Heart right ventricle (tissue), 16 donors: ENCODE measurements at places on chromosomes 6 and 20.
A peak's percentile ranks its signal among the peaks of the same experiment; 100 is the strongest.

GRCh38 chr6:21915707-21916260 lies 322.2 kb downstream of the SOX4 start:
- DNase-seq, result no peak

DNA sequence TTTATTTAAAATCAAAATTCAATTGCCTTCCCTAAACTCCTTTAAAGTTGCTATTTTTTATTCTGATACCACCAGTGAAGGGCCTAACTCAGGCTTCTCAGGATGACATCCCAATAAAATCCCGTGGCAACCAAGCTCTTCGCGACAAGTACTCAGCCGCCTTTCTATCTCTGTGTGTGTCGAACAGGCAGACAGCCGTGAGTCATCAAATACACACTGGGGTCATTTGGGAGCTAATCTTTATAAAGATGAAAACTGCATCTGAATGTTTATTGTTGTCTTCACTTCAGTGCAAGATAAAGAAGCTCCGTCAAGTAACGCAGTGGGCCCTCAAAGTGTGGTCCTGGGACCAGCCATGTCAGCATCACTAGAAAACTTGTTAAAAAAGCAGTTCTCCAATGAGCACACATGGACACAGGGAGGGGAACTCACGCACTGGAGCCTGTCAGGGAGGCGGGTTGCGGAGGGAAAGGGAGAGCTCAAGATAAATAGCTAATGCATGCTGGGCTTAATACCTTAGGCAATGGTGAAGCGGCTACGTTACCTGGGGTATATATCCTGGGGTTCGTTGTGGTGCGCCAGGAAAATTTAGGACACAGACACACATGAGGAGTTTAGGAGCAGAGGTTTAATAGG lies 119.3 kb downstream of the RNF144B start:
- no peak for DNase-seq

- no peak for DNase-seq
Measured at GRCh38 chr6:34463849-34464248, 2.0 kb upstream of the PACSIN1 start.

DNA sequence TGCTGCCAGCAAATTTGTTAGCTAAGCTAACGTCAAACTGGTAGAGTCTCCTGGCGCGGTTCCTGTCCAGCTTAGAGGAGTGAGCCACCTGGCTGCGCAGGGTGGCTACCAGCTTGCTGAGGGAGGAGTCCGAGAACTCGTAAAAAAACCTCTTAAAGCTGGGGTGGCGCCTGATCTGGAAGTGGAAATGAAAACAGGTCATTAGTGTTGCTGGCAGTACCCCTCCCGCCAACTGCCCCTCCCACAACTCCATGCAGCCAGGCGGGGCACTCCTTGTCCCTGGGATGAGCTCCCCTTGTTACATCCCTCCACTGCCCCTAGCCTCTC lies 17.3 kb downstream of the BNIP5 start:
- no peak for DNase-seq

GRCh38 chr6:125792680-125793079 lies 1.9 kb downstream of the NCOA7 start:
- DNase-seq, result no peak

DNA sequence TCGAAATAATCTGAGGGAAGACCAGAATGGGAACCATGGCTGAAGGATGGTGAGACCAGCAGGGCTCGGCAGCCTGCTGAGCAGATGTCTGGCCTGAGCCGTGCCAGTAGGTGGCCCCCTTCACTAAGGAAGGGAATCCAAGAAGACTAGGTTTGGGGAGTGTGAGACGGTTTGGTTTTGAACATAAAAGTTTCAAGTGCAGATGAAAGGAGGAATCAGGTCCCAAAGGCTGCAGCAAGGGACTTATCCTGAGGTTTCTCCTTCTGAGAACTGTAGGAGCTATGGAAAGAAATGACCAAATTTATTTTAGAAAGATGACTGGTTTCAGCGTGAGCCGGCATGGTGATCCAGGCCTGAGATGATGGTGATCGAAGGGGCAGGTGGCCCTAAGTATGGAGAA lies 4.6 kb upstream of the OSER1 start:
- peak; percentile 60 for DNase-seq

DNA sequence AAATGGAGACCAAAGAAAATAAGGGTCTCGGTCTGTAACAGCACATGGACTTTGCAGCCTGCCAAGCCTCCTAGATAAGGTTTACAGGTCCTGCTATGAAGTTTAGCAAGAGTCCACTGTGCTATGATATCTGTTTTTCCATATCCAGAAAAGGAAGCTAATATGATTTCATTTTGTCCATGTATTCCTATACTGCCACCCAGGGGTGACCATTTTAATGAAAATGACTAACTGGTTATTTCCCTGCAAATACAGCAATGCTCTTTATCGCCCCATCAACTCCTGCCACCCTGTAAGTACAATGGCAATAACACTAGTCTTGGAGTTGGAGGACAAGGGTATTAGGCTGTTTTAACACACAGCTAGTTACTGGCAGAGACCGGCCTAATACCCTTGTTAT lies 115.2 kb upstream of the GLP1R start:
- no peak for DNase-seq

GRCh38 chr6:15443119-15443830 lies 197.4 kb downstream of the JARID2 start:
- no peak for DNase-seq

GRCh38 chr6:116133453-116133852 lies 7.5 kb upstream of the COL10A1 start:
- DNase-seq, result no peak

DNA sequence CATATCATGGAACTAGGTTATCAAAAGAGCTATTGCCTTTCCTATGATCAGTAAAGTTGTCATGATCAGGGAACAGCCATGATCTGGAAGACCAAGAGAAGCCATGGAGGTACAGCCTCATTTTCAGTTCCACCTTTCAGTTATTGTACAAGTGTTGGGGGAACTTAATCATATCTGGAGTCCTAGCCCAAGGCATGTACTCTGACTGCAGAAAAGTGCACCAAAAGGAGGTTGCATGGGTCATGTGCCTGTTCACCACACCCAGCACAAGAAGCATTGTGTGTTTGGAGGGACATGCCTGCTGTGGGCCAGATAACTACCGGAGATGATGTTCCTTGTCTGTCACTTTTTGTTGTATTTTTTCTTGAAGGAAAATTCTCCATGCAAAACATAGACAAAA lies 185.8 kb upstream of the MAN1A1 start:
- no peak for DNase-seq

DNA sequence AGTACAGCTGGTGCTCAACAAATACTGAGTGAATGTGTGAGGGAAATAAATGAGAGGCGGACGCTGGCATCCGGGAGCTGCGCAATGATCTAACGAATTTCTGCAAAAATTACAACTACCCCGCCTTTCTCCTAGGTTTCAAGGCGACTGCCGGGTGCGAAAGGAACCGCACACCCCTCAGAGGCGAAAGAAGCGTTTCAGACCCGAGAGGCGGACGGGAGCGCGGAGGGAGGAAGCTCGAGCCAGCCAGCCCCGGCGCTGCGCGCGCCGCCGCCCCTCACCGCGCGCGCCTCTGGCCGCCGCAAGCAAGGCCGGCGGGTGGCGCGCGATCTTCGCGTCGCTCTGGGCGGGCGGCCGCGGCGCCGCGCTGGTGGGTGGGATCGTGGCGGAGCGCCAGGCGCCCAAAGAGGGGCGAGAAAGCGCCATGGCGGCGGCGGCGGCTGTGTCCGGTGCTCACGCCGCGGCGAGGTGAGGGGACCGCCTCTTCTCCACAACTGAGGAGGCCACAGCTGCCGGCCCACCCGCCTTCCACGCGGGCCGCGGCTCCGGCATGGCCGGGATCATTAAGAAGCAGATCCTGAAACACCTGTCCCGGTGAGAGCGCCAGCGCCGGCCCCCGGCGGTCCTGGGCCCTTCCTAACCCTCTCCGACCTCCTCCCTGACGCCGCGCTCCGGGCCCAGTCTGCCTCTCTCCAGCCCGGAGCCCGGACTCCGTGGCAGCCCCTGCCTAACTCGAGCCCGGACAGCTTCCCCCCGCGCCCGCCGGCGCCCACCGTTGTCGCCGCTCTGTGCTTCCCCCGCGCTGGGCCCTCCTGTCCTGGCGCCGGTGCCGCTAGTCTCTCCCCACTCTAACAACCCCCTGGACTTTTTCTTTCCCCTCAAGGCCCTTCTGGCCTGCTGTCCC lies at the start of gene BLTP3A:
Gene BLTP3A, plus strand, starts transcription at position 383 of the 904 bp plus-strand sequence. Its CDS starts 168 bp downstream, at position 551.
- peak; percentile 65 for DNase-seq

DNA sequence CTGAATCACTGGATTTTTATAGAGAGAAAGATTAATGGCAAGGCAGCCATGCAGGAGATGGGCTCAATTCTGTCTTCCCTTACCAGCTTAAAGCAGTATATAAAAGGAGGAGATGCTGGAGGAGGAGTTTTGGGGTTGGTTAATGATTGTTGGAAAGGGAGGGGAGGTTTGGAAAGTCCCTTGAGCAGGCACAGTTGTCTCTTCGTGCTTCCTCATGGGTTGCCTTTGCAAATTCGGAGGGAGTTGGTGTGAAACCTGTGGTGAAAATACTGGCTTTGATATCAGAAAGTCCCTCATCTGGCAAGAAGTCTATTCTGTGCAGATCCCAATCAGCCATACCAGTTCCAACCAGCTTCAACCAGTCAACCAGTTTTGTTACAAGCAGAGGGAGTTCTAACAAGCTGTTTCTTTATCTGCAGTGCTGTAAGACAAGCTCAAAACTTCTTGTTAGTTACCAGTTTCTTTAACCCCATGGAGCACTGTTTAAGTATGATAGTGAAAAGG lies 107.0 kb downstream of the HIVEP1 start:
- no peak for DNase-seq

GRCh38 chr6:163356324-163356723 lies 58.2 kb upstream of the QKI start:
- DNase-seq, result peak; percentile 50

DNA sequence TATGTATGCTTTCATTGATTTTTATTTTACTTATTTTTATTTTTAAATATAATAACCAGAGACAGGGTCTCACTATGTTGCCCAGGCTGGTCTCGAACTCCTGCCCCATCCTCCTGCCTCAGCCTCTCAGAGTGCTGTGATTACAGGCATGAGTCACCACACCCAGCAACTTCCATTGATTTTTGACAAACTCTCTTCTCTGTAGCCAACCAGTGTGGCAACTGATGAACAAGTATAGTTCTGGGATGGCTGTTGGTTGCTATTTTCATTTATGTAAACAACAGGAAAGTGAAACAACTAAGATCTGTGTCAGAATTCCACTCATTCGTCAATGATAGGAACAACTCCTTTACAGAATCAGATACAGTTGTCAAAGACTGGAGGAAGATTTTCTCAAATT lies 356.7 kb upstream of the JARID2 start:
- no peak for DNase-seq

GRCh38 chr6:155216312-155217046 lies 47.3 kb upstream of the CLDN20 start:
- DNase-seq, result no peak

GRCh38 chr6:44012078-44012493 lies 115.2 kb downstream of the MRPL14 start:
- no peak for DNase-seq

GRCh38 chr6:16470502-16471221 lies 232.3 kb downstream of the GMPR start:
- DNase-seq, result no peak

- no peak for DNase-seq
Measured at GRCh38 chr6:158011980-158012566, 30.4 kb downstream of the SYNJ2 start.

DNA sequence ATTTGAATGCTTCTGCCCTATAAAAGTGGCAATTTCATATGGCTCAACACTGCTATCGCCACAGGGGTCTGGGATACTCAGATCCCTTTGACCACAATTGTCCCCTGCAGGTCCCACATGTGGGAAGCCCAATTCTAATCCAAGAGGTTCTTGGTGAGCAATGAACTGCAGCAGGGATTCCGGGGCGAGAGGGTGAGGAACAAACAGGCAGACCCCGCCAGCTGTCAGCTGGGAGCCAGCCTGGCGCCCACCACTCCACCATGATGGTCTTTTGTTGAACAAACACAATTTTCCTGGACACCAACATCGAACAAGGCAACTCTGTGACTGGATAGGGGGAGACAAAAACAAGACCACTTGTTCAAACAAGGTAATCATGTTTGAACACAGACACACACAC lies 80.5 kb downstream of the TMEM242 start:
- no peak for DNase-seq

- DNase-seq, result peak; percentile 49
Measured at GRCh38 chr6:13908955-13909381, 15.8 kb upstream of the RNF182 start.

GRCh38 chr20:31474758-31475427 lies at the start of the genes DEFB124 and REM1:
Gene DEFB124, minus strand, starts transcription at chr20:31475127. Its CDS starts 2,114 bp downstream, at chr20:31473013.
Gene REM1, plus strand, starts transcription at chr20:31475288. Its CDS starts 1,158 bp downstream, at chr20:31476446.
- DNase-seq, result peak; percentile 67

GRCh38 chr20:48702455-48702913 lies 125.3 kb downstream of the PREX1 start:
- no peak for DNase-seq

- no peak for DNase-seq
Measured at GRCh38 chr20:2697768-2698167, 5.2 kb downstream of the EBF4 start.

DNA sequence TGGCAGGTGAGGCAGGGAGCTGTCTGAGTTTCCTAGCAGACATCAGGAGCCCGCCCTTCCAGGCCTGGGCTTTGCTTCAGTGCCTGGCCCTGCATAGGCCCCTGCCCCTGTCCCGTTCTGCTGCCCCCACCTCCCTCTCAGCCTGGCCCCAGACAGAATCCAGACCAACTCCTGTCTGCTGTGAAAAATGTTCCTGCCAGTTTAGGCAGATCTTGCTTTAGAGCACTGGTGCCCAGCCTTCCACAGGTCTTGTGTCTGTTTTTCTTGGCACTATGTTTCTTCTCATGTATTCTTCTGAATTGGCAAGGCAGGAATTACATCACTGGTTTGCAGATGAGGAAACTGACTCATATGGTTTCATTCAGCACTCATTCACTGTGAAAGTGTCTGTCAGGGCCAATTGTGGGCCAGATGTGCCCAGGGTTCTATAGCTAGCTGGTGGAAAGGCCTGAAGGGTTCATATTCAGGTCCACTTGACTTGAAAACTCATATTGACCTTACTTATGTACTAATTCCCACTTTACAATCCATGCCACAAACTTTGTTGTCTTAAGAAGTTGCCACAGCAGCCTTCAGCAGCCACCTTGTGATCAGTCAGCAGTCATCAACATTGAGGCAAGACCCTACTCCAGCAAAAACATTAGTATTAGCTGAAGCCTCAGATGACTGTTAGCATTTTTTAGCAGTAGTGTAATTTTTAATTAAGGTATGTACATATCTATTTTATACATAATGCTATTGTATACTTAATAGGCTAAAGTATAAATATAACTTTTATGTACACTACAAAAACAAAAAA lies 40.5 kb downstream of the HLA-F start:
- DNase-seq, result no peak

- no peak for DNase-seq
Measured at GRCh38 chr20:18637224-18637623, 49.4 kb downstream of the DTD1 start.

DNA sequence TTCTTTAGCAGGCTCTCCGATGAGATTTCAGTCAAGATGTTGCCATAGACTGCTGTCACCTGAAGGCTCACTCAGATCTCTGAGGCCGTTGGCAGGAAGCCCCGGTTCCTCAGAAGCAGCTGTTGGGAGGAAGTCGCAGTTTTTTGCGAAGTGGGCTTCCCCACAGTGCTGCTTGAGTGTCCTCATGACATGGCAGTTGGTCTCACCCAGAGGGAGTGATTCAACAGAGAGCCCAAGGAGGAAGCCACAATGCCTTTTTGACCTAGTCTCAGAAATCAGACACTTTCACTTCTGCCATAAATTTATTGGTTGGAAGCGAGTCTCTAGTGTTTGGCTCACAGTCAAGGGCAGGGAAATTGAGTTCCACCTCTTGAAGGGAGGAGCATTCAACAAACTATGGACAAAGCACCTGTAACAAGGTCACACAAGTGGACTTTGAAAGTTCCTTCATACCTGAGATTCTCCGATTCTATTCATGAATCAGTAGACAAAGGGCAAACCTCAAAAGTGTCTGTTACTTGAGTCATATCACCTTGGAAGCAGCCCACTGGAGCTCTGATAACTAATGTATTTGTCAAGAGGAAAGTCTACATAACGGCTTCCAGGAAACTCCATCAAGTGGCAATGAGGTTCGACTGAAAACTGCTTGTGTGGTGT lies 208.3 kb downstream of the TASP1 start:
- DNase-seq, result no peak
